ENCODE measurements at places on chromosomes 16 and 17. TPM values are rescaled to one million over a fixed set of nuclear protein-coding genes. Genes with fewer than 3 reads are reported as not detected.

Gene ADGRG1
- total RNA-seq: 104 TPM

Gene SNRNP25
- total RNA-seq: 24.9 TPM

Gene PFN1
- total RNA-seq: 723 TPM

Gene CCL16
- total RNA-seq: not detected

Gene HOXB8
- total RNA-seq: 4.2 TPM

All from mucosa of descending colon (tissue), 3 donors.